HCT116 (cell line): ENCODE measurements at places on chromosomes 5 and 9. TPM values are rescaled to one million over a fixed set of nuclear protein-coding genes. Genes with fewer than 3 reads are reported as not detected.

DNA sequence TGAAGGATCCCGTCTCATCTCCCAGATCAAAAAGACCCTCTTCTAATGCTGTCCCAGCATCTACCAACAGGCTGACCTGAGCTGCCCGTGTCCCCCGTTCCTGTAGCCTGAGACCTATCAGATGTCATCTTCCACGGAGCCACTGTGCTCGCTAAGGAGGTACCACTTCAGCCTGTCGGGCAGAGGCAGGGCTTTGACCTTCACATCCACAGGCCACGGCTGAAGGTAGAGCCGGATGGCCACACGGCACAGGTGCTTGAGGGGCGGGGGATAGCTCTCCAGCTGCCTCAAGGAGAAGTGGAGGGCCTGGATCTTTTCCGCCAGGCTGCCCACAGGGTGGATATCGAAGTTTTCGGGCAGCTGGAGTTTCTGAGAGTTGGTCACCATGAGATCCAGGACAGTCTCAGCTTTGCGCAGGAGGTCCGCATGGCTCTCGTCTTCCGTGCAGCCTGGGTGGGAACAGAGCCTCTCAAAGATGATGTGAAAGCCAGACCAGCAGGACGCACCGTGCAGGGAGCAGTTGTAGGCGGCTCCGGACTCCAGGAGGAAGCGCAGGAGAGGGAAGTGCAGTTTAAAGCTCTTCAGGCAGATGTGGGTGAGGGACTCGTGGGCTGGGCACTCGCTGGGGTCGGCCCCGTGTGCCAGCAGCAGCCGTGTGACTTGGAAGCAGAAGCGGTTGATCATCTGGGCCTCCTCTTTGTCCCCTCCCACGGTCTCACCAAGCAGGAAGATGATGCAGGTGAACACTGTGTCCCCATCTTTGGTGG is 4.1 kb downstream of the ASB6 start:
- no peak for DNase-seq
- H3K27ac ChIP-seq, result peak overlapping the region; percentile 15; the same call in 1 of the 2 replicates
- peaks cover 17% of the 10 kb centered on the region for H3K4me1 ChIP-seq
- H3K36me3 ChIP-seq, result peaks cover 30% of the 10 kb centered on the region
- H3K27me3 ChIP-seq, result no peaks in the 10 kb centered on the region

DNA sequence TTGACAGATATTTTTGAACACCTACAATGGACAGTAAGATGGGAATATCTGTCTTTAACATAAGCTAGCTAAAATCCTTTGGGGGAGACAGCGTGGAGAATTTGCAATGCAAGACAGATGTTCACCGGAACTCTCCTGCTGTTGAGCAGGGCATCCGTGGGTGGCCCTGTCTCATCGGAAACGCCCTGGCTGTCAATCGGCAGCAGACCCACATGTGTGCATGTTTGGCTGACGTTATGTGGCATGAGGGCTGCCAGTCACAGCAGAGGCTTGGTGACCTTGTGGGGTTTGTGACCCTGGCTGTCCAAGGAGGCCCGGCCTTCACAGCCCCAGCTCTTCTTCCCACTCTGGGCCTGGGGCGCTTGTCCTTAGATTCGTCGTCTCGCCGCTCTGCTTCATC is 129.7 kb upstream of the OTULINL start:
- peaks cover 9% of the 10 kb centered on the region; the same call in 1 of the 2 replicates for H3K4me1 ChIP-seq
- DNase-seq, result no peak
- H3K4me3 ChIP-seq, result no peak overlapping the region
- no peak overlapping the region for H3K27ac ChIP-seq

DNA sequence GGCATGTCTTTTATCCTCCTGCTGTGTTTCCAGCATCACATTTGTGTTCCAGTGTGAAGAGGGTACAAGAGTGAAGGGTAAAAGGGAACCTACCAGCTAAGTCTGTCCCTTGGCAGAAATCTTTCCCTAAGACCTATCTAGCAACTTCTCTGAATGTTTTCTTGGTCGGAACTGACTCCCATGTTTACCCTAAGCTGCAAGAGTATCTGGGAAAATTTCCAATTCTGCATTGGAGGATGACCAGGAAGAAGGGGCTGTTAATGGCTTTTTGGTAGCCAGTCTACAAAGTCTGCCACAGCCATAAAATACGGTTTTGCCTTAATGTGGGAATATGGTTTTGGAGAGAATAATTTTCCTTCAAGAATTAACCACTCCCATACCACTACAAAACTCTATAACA is 75.1 kb downstream of the MAST4 start:
- no peak overlapping the region for H3K4me3 ChIP-seq
- H3K27me3 ChIP-seq, result peaks cover 77% of the 10 kb centered on the region
- H3K4me1 ChIP-seq, result no peaks in the 10 kb centered on the region
- H3K27ac ChIP-seq, result no peak overlapping the region
- no peak for DNase-seq

- H3K27me3 ChIP-seq, result peaks cover 12% of the 10 kb centered on the region
- no peak for DNase-seq
- H3K36me3 ChIP-seq, result no peaks in the 10 kb centered on the region
- no peaks in the 10 kb centered on the region for H3K4me1 ChIP-seq
Observed at GRCh38 chr5:144040615-144041305, 129.7 kb downstream of the YIPF5 start.

DNA sequence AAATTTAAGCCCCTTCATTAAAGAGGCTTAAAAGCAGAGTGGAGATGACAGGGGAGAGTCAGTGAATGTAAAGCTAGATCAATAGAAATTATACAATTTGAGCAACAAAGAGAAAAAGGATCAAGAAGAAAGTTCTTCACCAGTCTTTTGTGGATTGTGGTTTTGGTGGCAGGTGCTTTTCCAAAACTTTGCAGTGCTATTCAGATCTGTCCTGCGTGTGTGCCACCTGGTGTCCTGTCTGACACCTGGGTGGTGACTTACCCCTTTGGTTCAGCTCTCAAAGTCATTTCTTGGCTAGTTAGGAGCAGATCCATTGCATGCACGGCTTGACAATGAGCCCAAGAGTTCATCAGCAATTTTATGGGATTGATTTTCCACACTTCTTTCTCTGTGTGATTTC is 69.4 kb downstream of the SREK1 start:
- H3K4me1 ChIP-seq, result peaks cover 17% of the 10 kb centered on the region
- H3K27me3 ChIP-seq, result no peaks in the 10 kb centered on the region
- H3K36me3 ChIP-seq, result no peaks in the 10 kb centered on the region
- DNase-seq, result no peak

GRCh38 chr9:136696502-136696901 is 9.2 kb upstream of the AGPAT2 start:
- no peaks in the 10 kb centered on the region for H3K36me3 ChIP-seq
- no peak overlapping the region; the same call in 1 of the 2 replicates for H3K27ac ChIP-seq
- H3K4me1 ChIP-seq, result peaks cover 38% of the 10 kb centered on the region
- H3K27me3 ChIP-seq, result no peaks in the 10 kb centered on the region

Gene EPB41L4B
- total RNA-seq, result 8.1 TPM

Gene ANKH
- total RNA-seq, result 65.2 TPM

Gene SELENOP
- 11.4 TPM for total RNA-seq
